ENCODE measurements at places on chromosomes 1 and 21. TPM values are rescaled to one million over a fixed set of nuclear protein-coding genes. Genes with fewer than 3 reads are reported as not detected.

DNA sequence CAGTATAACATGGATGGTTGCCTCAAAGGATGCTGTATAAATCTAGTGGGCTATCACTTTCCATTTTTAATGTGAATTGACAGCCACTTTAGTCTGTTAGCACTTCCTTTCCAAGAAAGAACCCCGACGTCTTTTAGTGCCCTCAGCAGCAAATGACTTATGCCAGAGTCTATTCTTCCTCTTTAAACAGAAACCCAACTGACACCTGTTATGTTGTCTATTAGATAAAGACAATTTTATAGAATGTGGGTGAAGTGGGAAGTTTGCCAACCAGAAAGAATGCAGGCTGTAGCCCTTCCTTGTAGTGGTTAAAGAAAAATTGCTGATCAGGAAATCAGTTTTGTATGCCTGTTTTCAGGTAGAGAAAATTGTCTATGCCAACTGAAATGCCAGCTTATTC lies 344.9 kb downstream of the ZNF326 start:
- no peak overlapping the region for H3K4me3 ChIP-seq
- no peak overlapping the region for H3K27ac ChIP-seq
- H3K36me3 ChIP-seq: no peaks in the 10 kb centered on the region
- no peaks in the 10 kb centered on the region for H3K27me3 ChIP-seq
- H3K4me1 ChIP-seq: peaks cover 6% of the 10 kb centered on the region

Gene DNALI1
- total RNA-seq: not detected

DNA sequence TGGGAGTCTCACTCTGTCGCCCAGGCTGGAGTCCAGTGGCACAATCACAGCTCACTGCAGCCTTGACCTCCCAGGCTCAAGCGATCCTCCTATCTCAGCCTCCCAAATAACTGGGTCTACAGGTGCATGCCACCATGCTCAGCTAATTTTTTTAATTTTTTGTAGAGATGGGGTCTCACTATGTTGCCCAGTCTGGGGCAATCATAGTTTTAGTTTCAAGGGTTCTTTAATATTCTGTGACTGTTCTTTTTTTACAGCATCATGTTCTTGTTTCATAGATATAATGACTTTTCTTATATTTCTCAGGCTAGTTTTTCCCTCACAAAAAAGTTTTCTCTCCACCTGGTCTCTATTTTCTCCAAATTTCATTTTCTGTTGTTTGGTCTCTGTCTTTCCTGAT lies 25.4 kb upstream of the SMYD2 start:
- no peak for DNase-seq
- H3K4me3 ChIP-seq: no peak overlapping the region
- H3K27ac ChIP-seq: no peak overlapping the region
- H3K27me3 ChIP-seq: peaks cover 24% of the 10 kb centered on the region
- peaks cover 10% of the 10 kb centered on the region for H3K4me1 ChIP-seq

Gene SLC30A2
- total RNA-seq: not detected

- DNase-seq: no peak
- H3K27ac ChIP-seq: no peak overlapping the region
- peaks cover 9% of the 10 kb centered on the region for H3K27me3 ChIP-seq
Observed at GRCh38 chr1:48203287-48203900, 19.1 kb upstream of the SLC5A9 start.

GRCh38 chr1:38818175-38818976 lies 41.2 kb downstream of the RRAGC start:
- peaks cover 3% of the 10 kb centered on the region for H3K36me3 ChIP-seq
- no peak overlapping the region for H3K4me3 ChIP-seq
- H3K4me1 ChIP-seq: peaks cover 2% of the 10 kb centered on the region
- DNase-seq: peak; percentile 44
- no peak overlapping the region for H3K27ac ChIP-seq

Gene ILDR2
- total RNA-seq: 13.0 TPM

GRCh38 chr1:185812934-185813333 lies 78.7 kb downstream of the HMCN1 start:
- peaks cover 3% of the 10 kb centered on the region for H3K27me3 ChIP-seq
- no peaks in the 10 kb centered on the region for H3K36me3 ChIP-seq
- no peaks in the 10 kb centered on the region for H3K4me1 ChIP-seq
- H3K27ac ChIP-seq: no peak overlapping the region
- H3K4me3 ChIP-seq: no peak overlapping the region

Gene CLDN17
- not detected for total RNA-seq

- DNase-seq: no peak
- H3K4me3 ChIP-seq: no peak overlapping the region
- H3K27ac ChIP-seq: no peak overlapping the region
- H3K36me3 ChIP-seq: no peaks in the 10 kb centered on the region
- H3K4me1 ChIP-seq: no peaks in the 10 kb centered on the region
Observed at GRCh38 chr21:35652196-35652595, 408.1 kb downstream of the SETD4 start.

Gene CCDC17
- 1.1 TPM for total RNA-seq

All from activated CD4-positive, alpha-beta memory T cell treated with anti-CD3 and anti-CD28 coated beads for 36 hours (primary cell).